ENCODE measurements at places on chromosomes 1 and 21.

DNA sequence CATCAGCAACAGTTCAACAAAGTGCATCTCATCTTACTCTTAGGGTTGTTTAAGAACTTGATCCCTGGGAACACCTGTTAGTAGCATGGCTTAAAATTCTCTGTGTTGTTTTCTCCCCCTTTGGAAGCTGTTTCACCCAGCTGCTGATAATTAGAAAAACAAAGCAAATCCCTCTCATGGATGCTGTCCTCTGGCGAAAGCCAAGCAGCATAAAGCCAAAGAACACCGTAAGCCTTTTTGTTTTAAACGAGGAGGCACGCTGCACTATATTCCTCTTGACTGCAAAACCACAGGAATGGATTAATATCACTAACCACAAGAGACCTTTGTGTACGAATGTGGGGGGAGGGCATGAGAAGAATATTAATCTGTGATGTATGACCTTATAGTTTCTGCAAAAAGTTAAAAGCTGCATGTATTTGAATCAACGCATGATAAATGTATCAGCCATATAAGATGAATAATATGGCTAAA, 923.2 kb downstream of the LTN1 start:
- no peak for DNase-seq

DNA sequence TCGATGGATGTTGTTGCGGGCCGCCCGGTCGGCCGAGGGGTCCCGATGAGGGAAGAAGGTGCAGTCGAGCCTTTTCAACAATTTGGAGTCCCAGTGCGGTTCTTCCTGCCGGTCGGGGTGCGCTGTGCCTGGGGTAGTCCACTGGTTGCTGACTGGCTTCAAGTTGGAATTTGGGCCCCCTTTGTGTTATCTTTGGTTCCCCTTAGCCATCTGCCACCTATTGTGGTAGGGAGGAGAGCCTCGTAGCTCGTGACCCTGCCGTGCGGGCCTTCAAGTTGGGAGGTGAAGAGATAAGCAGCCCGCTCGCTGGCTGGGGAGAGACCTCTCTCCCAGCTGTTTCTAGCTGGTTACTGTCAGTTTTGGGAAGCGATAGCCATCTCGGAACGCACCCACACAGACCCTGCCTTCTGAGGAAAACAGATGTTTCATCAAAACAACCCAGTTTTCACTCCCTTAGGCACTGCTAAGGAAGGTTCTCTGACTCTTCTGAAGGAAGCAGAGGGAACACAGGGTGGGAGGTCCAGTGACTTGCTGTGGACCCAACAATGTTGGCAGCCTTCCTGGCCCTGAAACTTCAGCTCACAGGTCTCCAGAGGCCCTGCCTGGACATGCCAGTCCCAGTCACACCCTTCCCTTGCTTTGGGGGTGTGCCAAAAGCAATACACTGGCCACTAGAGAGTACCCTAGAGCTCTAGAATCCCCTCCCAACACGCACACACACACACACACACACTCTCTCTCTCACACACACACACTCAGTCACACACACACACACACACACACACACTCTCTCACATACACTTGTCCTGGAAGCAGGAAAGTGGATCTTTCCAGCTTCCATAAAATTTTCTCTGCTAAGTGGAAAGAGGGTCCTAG, 1.0 kb downstream of the BTG2 start:
- DNase-seq, result peak; percentile 34

- no peak for DNase-seq
Observed at GRCh38 chr1:173112129-173112528, 61.4 kb upstream of the TNFSF18 start.

DNA sequence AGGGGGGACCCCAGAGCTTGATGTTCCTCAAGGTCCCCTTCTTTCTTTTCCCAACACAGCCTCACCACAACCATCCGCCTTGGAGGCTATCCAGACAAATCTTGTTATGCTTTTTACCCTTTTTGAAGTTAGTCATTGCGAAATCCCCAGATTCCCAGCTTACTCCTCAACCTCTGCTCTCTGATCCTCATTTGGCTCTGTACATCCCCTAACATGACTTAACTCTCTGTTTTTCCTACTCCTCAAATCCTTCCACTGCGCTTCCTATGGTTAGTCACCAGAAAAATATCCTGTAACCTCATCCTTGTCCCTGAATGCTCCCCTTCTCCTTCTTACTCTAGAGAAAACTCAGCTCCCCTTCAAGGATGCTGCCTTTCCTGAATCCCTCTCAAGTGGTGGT, 189.1 kb upstream of the POU3F1 start:
- DNase-seq, result no peak

DNA sequence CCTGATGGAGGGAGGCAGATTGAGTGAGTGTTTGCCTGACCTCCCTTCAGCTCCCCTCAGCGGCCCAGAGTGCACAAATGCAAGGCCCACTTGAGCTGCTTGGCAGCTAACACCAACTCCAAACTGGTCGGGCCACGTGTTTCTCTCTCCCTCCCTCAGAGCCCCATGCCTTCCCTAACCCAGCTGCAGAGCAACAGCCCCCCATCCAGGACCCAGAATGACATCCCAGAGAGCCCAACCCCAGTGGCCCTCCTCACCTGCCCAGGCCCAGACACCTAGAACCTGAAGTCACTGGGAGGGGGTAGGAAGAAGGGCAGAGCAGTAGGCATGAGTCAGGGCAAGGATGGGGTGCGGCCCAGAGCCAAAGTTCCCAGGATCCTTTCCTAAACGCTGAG, 789 bp upstream of the S100A14 start:
- DNase-seq, result no peak

DNA sequence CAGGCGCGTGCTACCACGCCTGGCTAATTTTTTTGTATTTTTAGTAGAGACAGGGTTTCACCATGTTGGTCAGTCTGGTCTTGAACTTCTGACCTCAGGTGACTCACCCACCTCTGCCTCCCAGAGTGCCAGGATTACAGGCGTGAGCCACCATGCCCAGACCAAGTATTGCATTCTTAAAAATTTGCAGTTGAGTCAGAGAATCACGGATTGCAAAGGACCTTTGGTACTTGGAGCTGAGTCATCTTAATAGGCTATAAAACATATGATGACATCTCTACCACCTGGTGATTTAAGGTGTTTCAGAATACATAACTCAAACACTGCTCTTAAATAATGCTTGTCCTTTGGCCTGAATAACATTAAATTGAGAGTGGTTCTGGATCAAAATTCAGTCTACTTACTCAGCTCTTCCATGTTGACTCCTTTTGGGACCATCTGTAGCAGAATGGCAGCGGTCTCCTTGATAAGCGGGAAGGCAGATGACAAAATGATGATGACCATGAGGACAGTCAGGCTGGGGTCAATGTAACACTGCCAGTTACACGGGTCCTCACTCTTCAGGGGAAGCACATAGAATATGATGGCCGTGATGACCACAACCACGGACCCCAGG, 10.4 kb downstream of the SLC30A10 start:
- no peak for DNase-seq

All from activated naive CD4-positive, alpha-beta T cell (primary cell).